Panc1 (cell line): ENCODE measurements at places on chromosomes 1 and 21. TPM values are rescaled to one million over a fixed set of nuclear protein-coding genes. Genes with fewer than 3 reads are reported as not detected.

Gene ATP5PB
- 178 TPM for total RNA-seq

Gene GPR157
- total RNA-seq: 19.8 TPM

Gene GIPC2
- 0.26 TPM for total RNA-seq

Gene INSRR
- total RNA-seq: not detected

Gene CELA3A
- 5.9 TPM for total RNA-seq

Gene ANGPTL3
- not detected for total RNA-seq

DNA sequence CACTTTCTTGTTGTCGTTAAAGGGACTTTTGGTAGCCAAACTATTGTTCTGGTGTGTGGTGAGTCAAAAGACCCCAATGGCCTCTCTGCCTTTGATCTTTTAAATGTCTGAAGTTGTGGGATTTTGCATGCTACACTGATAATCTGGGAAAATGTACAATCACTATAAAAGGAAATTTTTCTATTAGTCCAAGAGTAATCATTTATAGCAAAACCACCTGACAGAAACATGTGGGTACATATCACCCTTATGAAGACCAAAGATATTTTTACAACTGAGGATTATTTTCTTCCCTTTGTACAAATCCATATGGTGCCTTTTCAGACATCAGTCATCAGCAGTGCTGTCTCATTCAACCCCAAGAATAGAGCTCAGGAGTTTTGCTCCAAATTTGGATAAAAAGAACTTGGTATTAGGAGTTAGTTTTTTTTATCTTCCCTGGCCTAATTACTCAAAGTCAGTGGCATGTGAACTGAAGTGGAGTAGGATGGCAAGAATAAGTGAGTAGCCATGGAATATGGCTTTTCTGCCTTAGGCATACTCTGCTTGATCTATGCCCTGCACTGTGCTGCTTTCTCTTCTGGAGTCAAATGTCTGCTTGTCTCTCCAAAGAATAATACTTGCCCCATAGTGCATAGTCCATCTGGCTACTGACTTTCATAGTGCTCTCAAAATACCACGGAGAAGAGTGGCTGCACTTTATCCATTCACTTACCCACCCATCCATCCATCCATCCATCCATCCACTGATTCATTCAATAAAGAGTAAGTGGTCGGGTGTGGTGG lies 13.5 kb downstream of the GREM2 start:
- no peak for DNase-seq

GRCh38 chr1:213680677-213681325 lies 307.0 kb upstream of the PROX1 start:
- DNase-seq: no peak

DNA sequence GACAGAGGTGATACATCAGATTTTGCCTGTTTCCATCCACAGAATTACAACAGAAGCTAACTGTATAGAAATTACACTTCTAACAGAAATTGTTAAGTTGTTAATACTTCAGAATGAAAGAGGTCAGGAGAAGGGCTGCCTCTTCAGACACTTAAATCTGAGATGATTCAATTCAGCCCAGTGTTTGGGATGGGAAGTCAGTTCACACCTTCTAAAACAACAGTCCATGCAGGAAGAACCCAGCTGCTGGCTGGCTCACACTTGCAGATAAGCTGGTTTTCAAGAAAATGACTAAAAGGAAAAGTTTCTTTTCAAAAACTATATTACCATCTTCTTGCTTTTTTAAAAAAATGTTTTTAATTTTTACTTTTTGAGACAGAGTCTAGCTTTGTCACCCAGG lies 132.4 kb downstream of the SMYD2 start:
- DNase-seq: no peak

GRCh38 chr1:30822006-30822405 lies 64.4 kb upstream of the LAPTM5 start:
- DNase-seq: no peak

- no peak for DNase-seq
Measured at GRCh38 chr1:9278585-9279153, 14.0 kb upstream of the SPSB1 start.

DNA sequence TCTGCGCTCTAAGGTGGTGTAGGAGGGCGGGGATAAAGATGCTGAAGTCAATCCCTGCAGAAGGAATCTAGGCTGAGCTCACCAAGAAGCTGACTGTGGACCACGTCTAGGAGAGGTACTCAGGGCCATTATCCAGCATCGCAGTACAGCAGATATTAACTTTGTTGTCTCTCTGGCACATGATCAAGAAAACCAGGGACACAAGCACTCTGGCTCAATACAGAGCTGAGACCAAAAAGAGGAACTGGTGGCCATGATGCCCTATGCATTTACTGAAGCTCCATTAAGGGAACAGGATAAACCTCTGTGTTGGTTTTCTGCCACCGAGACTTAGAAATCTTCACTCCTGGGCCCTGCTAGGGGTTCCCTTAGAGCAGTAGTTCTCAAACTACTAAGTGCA lies 38.0 kb upstream of the ANGPTL7 start:
- DNase-seq: no peak

- DNase-seq: no peak
Measured at GRCh38 chr1:56525489-56526041, 53.8 kb downstream of the PLPP3 start.

DNA sequence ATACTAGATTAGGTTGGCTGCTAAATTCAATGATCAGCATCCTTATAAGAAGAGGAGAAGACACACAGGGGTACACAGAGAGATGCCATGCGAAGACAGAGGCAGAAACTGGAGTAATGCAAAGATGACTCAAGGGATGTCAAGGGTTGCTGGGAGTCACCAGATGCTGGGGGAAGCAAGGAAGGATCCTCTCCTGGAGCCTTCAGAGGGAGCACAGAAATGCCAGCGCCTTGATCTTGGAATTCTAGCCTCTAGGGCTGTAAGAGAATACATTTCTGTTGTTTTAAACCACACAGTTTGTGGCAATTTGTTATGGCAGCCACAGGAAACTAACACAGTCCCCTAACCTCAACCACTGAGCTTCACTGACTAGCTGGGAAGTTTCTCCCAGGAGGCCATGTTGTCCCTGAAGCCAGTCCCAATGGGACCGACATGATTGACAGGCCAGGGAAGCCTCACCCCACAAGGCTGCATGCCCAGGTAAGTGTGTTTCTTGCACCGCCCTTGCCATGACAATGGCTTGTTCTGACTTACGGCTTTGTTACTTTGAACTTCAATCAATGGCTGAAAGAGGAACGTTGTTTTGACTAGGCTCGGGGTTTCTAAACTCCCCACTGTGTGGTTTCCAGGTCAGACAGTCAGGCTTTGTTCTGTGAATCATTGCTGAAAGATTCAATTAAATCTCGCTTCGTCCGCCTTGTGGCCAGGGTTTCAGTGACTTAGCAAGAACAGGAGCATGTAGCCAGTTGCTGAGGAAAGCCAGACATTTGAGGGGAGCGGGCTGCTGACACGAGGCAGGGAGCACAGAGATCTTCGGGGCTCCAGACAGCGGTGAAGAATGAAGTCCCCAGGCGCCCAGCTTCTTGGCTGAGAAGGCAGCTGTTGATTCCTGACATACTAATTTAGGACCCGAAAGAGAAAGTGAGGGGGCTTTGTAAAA lies 62.3 kb downstream of the RUNX1 start:
- DNase-seq: no peak

- no peak for DNase-seq
Measured at GRCh38 chr1:16967095-16967575, 13.3 kb downstream of the MFAP2 start.

DNA sequence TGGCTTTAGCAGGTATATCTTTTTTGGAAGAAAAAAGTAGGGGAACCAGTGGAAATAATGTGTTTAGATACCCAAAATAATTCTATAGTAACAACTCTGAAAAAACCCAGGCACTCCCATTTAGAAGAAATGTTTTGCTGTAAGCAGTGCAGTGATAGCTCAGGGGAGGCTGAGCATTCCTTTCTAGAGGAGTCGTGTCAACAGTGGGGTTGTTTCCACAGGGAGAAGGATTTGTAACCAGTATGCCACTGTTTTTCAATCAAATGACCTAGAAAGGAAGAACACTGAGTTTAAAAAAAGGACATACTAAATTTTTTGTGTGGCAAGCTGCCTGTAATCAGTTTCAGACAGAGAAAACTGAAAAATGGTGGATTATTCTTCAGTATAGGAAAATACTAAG lies 2.4 kb downstream of the PGD start:
- DNase-seq: no peak

DNA sequence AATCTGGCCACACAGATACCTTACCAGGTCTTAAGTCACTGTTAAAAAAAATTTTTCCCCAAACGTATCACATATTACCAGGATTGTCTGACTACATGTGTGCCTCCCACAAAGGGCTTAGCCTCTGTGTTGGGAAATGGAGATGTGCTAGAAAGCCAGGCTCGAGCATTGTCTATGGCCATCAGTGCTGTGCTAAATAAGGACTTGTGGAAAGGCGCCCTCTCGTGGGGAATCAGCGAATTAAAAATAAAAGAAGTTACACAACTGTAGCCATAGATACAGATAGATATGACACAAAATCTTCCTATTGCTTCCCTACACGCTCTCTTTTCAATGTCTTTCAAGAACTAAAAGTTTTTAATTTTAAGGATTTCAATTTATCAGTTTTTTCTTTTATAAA lies 47.5 kb upstream of the CRNN start:
- no peak for DNase-seq

DNA sequence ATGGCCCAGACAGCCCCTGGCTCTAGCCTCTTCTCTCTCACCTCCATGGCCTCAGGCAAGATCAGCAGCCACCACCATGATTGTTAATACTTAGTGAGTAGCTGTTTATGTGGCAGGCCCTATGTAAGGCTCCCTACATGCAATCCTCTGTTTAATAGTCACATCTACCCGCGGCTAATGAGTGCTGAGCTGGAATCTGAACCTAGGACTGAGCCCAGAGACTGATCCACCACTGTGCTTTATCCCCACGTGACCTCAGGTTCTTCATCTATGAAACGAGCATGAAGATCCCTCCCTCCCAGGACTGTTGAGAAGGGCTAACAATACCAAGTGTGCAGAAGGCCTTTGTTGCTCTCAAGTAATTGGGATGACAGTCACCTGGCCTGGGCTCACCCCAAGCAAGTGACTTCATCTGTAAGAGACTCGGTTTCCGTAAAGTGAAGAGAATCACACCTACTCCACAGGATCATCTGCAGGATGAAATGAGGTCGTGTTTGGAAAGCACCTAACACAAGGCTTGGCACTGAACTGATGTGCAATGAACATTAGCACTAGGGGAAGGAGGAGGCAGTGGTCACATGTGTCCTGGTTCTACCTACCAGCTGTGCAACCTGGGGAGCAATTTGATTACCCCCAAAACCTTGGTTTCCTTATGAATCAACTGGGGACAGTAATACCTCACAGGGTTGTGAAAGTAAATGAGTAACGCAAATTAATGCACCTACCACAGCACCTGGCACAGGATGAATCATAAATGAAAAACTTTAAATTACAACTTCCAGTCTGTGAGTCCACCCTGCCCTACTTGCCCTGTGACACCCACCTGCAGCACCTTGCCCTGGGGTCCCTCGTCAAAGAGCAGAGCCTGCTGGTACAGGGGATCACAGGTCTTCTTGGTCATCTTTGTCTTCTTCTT lies 37.2 kb downstream of the RIMS3 start:
- no peak for DNase-seq

DNA sequence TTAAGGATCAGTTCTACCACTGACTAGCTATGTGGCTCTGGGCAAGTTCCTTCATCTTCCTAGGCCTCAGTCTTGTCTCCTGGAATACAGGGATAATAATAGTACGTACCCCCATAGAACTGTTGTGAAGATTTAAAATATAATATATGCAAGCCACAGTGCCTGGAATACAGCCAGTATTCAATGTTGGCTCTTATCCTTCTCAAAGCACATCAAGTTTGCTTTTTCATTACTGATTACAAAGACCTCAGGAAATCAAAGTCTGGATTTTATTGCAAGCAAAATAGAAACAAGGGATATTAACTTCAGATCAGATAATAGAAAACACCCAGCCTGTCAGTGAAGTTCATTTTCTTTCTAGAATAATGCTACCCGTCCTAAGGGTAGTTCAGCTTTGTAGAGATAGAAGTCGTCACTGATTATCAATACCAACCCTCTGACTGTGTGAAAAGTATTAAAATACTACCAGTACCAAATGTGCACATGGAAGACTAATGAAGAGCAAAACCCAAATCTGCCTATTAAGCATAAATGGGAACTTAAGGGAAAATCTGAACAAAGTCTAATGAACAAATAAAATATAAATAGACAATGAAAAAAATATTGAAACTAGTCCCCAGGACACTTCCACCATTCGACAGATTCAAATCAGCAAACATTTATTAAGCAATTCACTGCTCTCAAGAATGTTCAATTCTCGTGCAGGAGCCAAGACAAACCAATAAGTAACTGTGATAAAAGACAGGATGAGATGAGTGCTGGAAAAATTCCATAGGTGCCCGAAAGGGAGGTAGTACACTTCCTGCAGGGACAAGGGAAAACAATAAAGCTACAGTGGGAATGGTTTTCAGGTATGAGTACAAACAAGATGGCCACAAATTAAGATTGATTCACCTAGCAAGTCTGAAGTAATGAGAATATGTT lies 206.2 kb downstream of the SMYD3 start:
- no peak for DNase-seq
